Stimulated activated CD4-positive, alpha-beta T cell treated with anti-CD3 and anti-CD28 coated beads, Interleukin-15, amount 100 ng/mL, for 1 hour (primary cell): ENCODE measurements at places on chromosomes 4 and X.

GRCh38 chrX:37603938-37604409 is 32.5 kb downstream of the LANCL3 start:
- no peak for DNase-seq

- DNase-seq = no peak
These were observed 36.6 kb upstream of the PTPN13 start for GRCh38 chr4:86557526-86557925.

DNA sequence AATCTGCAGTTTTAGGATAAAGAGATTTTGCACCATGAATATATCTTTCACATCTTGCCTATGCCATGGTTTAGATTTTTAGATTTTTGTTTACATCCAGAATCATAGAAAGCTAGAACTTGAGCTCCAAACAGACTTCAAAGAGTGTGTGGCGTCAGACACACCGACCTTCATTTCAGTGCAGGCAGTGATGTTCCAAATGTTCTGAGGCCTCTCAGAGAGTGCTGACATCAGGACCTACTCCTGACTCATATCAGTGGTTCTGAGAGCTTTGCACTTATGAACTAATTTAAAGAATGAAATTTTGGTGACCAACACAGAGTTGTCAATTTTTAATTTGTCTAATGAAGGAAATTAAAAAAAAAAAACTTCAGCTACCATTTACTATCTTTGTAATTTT is 18.3 kb downstream of the CXCR3 start:
- DNase-seq = no peak

GRCh38 chr4:88900432-88900831 is 156.6 kb downstream of the FAM13A start:
- no peak for DNase-seq
